ENCODE measurements at places on chromosomes 4 and X. TPM values are rescaled to one million over a fixed set of nuclear protein-coding genes. Genes with fewer than 3 reads are reported as not detected.

Gene C1QTNF7
- total RNA-seq = not detected

Gene EXOC1L
- not detected for total RNA-seq

Gene NOX1
- total RNA-seq = not detected

Gene CXorf66
- not detected for total RNA-seq

Gene CDS1
- 0.48 TPM for total RNA-seq

Gene GUCY1B1
- total RNA-seq = 0.16 TPM

Gene CLTRN
- total RNA-seq = 1.1 TPM

Gene MYOZ2
- not detected for total RNA-seq

Gene RASGEF1B
- not detected for total RNA-seq

Gene NEXMIF
- total RNA-seq = not detected

Gene VCX3A
- not detected for total RNA-seq

Gene MAOB
- 0.25 TPM for total RNA-seq

Gene FGB
- 15.9 TPM for total RNA-seq

Gene ALAS2
- total RNA-seq = not detected

Gene TRIM75
- total RNA-seq = not detected

Gene IL9R
- 0.19 TPM for total RNA-seq

Gene SLBP
- total RNA-seq = 71.7 TPM

Gene CAMK2D
- total RNA-seq = 15.7 TPM

Gene TRAPPC11
- 11.3 TPM for total RNA-seq

Gene DUSP9
- total RNA-seq = 1.8 TPM

Gene COL4A6
- 16.2 TPM for total RNA-seq

Gene PPEF2
- total RNA-seq = not detected

Gene MAGEA9B
- not detected for total RNA-seq

Gene TMEM31
- not detected for total RNA-seq

Gene TKTL2
- total RNA-seq = not detected

Gene ABCD1
- total RNA-seq = 3.6 TPM

Gene SPANXN3
- not detected for total RNA-seq

Gene NKX1-1
- not detected for total RNA-seq

Gene CCKAR
- total RNA-seq = not detected

Gene ALG13
- total RNA-seq = 58.2 TPM

Gene FREM3
- total RNA-seq = not detected

Gene SAGE1
- total RNA-seq = 0.07 TPM

Gene CYSLTR1
- not detected for total RNA-seq

Gene FAM47E
- 0.32 TPM for total RNA-seq

Gene COL25A1
- total RNA-seq = not detected

Gene MAGEA12
- 0.22 TPM for total RNA-seq

Gene MAGEE2
- total RNA-seq = not detected

Gene GPR34
- total RNA-seq = 0.14 TPM

Gene CXCL10
- total RNA-seq = not detected

Gene PPP2R2C
- 35.1 TPM for total RNA-seq

Gene PF4V1
- total RNA-seq = not detected

Gene ZNF280C
- total RNA-seq = 2.8 TPM

Gene CENPVL1
- total RNA-seq = not detected

Gene CT55
- not detected for total RNA-seq

Gene ARHGAP36
- not detected for total RNA-seq

Gene ETNPPL
- not detected for total RNA-seq

Gene ASMT
- total RNA-seq = 0.53 TPM

Gene ETDB
- total RNA-seq = not detected

Gene AR
- 2.7 TPM for total RNA-seq

Gene EMCN
- not detected for total RNA-seq

Gene CYBB
- total RNA-seq = not detected

Gene TXK
- not detected for total RNA-seq
